ENCODE measurements at places on chromosomes 5 and 9. TPM values are rescaled to one million over a fixed set of nuclear protein-coding genes. Genes with fewer than 3 reads are reported as not detected.

DNA sequence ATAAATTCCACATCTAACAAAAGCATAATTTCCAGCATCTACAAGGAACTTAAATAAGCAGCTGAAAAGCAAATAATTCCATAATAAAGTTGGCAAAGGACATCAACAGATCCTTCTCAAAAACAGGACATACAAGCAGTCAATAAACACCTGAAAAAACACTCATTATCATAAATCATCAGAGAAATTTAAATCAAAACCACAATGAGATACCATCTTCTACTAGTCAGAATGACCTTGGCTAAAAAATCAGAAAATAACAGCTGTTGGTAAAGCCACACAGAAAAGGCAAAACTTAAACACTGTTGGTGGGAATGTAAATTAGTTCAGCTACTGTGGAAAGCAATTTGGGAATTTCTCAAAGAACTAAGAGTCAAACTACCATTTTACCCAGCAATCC is 1371.1 kb upstream of the ACO1 start:
- DNase-seq = no peak

DNA sequence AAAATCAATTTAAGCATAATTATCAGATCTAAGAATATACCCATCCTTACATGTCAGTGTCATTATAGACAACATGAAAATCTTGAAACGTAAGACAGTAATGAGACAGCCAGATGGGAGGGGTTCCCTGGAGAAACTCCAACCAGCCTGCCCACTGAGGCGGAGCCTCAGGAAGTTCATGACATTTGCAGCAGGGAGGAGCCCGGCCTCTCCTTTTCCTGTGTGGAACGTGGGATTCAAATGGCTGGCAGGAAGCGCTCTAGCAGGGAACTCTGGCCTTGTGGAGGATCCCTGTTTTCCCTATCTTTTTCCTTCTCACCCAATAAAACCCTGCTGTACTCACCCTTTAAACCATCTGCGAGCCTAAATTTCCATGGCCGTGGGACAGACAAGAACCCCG is 176.6 kb upstream of the KCNN2 start:
- no peak for DNase-seq

DNA sequence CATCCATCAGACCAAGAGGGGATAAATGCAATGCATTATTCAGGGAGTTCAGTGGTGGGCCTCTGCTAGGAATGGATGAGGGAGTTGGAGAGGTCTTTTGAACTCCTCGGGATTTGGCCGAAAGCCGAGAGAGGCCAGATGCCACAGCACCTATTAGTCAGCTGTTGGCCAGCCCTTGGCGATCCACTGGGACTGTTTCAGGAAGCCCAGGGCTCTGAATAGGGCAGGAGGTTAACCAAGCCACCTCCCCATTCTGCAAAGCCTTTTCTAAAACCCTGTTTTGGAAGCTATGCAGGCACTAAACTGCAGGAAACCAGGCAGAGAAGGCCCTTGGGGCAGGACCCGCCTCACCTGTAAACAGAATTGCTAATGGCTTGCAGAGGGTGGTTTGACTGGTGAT is 37.8 kb downstream of the ASTN2 start:
- no peak for DNase-seq

Gene TCF7
- total RNA-seq = 7.1 TPM

Gene EQTN
- not detected for total RNA-seq

- no peak for DNase-seq
Observed at GRCh38 chr5:31656806-31657205, 17.9 kb downstream of the PDZD2 start.

DNA sequence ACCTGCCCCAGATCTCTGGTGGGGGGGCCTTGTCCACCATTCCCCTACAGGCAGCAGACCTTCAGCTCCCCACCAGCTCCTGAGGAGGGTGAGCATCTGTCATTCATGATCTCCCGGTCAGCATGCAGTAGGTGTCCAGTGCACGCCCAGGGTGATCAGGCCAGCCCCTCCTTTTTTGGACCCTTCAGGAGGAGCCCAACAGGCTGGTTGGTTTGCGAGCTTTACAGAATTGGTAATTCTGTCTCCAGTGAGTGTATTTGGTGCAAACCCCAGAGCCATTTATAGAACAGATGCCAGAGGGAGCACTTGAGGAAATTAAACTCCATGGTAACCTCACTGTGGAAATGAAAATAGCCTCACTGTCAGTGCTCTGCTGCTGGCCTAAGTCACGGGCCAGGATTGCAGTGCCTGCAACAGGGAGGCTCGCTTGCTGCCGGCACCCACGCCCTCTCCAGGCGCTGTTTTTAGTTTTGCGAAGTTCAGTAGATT is 23.4 kb downstream of the WNK2 start:
- no peak for DNase-seq

DNA sequence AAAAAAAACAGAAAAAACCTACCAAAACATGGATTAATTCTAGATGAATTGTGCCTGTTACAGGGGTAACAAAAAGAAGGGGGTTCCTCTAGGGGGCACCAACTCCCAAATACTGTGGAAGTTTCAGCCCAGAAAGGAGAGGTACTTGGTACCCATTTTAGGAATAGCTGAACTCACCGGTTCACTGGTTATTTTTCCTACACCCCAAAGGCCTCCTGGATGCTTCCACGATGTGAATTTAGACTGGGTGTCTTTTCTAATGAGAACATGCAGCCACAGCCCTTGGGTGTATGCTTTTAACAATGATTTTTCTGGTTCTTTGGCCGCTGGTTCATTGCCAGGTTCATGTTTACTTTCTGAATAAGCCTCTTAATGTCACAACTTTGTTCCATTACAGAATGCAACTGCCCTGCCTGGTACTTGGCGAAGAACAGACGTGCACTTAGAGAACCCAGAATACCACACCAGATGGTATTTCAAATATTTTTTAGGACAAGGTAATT is 46.7 kb downstream of the GARNL3 start:
- DNase-seq = peak; percentile 37

DNA sequence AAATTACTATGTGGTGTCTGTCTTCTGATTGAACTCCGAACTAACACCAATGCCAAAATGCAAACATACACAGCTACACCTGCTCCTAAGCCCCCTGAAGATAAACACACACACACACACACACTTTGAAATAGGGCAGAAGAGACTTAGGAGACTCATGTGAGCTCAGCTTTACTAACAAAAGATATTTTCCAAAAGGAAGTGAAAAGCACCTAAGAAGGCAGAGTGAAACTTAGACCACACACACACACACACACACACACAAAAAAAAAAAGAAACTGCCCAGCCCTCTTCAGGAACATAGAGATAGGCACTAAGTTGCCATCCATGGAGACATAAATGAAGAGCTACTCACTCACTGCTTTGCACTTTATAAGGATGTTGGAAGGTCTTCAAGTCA is 45.2 kb upstream of the APC start:
- DNase-seq = no peak

GRCh38 chr5:58855851-58856739 is 273.2 kb downstream of the RAB3C start:
- DNase-seq = no peak

DNA sequence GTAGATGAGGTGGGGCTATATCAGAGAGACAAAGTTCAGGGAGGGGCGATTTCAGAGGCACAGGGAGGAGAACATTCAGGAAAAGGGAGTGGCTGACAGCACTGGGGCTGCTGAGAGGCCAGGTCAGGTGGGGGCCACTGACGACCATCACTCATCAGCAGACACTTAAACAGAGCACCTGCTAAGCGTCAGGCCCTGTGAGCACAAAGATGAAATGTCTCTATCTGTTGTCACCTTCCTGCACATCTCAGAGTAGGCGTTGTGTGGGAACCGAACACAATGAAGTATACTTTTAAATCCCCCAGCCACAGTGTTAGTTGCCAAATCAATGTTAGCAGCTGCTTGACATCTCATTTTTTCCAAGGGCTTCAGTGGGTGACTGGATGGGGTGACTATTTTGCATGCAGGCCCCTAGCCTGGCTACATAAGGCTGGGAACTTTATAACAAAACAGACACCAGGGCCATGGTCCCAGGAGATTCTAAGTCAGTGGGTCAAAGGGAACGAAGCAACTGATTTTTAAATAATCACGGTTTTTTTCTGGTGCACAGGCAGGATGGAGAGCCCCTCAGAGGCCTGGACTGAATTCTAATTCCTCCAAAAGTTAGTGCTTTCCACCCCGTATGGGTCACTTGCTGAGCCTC is 31.1 kb upstream of the ANKRD18A start:
- no peak for DNase-seq

Gene REXO4
- total RNA-seq = 15.2 TPM

Gene CCDC192
- not detected for total RNA-seq

DNA sequence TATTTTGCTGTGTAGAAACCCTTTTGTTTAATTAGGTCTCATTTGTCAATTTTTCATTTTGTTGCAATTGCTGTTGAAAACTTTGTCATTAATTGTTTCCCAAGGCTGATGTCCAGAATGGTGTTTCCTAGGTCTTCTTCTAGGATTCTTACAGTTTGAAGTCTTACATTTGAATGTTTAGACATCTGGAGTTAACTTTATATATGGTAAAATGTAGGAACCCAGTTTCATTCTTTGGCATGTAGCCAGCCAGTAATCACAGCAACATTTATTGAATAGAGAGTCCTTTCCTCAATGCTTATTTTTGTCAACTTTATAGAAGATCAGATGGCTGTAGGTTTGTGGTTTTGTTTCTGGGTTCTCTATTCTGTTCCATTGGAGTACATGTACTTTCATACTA is 1290.8 kb upstream of the CDH9 start:
- no peak for DNase-seq

DNA sequence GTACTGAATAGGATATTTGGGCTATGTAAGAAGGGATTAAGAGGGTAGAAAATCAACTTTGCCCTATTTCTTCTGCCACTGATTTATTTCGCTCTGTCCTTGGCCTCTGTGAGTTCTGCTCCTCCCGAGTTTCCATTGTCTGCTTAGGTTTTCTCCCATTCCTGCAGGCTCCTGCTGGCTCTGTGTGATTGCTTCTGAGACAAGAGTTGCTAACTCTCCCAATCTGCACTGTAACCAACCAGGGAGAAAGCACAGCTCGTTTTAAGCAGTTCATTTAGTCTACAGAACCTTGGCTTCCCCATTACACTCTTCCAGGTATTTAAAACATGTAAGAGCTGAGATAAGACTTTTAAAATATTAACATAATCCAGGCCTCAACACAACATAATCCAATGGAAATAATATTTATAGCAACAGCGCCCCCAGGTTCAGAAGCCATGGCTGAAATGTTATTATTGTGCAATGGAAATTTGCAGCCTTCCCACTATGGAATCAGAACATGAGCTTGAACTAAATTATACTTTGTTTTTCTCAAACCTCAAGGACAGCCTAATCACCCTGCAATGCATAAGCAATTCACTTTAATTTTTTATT is 203.5 kb downstream of the ERCC6L2 start:
- DNase-seq = no peak

DNA sequence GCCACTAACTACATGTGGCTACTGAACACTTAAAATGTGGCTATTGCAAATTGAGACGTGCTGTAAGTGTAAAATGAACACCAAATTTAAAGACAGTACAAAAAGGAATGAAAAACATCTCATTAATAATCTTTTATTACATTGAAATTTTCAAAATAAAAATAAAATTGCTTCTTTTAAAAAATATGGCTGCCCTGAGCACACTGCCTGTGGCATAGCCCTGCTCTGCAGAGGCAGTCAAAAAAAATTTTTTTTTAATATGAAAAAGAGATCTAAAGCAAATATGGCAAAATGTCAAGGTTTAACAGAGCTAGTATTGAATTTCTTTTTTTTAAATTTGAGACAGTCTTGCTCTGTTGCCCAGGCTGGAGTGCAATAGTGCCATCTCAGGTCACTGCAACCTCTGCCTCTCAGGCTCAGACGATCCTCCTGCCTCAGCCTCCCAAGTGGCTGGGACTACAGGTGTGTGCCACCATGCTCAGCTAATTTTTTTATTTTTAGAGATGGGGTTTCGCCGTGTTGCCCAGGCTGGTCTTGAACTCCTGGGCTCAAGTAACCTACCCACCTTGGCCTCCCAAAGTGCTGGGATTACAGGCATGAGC is 25.6 kb downstream of the CARNMT1 start:
- DNase-seq = no peak

DNA sequence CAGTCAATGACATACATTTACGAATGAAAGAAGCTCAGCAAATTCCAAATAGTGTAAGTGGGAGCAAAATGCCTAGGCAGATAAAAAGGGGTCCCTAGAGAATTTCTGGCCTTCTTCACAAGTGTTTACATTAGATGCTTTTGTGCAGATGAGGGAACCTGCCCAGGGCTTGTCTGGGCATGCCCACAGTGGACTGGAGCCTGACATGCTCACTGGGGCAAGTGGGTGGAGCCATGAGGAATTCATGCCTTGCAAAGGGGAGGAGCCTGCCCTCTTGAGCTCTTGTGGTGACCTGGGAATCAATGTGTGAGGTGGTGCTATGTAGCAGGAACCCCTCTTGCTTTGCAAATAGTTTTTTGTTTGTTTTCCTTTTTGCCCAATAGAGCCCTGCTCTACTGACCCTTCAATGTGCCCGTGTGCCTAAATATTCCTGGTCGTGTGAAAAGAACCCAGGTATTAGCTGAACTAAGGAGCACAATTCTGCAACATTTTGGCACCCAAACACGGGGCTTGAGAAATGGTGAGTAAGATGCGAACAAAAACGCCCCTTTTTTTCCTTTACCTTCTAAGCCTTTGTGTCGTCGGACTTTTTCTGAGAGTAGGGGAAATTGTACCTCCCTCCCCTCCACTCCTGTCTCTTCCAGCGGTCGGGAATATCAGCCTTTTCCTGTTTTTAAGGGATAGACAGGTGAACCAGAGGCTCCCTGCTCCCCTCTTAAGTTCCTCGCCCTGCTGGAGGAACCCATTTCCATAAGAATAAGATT is 433.8 kb upstream of the CDH9 start:
- no peak for DNase-seq

Gene PHYHD1
- 4.8 TPM for total RNA-seq

DNA sequence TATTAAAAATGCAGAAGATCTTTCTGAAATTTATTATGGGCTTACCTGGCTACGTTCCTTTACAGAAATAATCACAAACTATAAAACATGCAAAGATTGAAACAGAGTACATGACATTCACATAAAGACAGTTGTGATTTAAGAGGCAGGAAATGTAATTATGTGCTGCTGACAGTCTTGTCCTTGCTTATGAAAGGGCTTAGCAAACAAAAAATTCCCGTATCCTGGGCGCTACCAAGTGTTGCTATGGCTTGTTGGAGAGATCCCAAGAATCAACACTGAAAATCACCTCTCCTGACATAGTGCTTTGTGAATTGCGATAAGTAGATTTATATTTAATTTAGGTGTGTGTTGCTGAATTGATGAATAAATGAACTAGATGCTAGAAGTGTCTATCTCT is 352.5 kb upstream of the C9orf72 start:
- no peak for DNase-seq

GRCh38 chr9:115594557-115594956 is 476.6 kb upstream of the TNC start:
- DNase-seq = no peak

DNA sequence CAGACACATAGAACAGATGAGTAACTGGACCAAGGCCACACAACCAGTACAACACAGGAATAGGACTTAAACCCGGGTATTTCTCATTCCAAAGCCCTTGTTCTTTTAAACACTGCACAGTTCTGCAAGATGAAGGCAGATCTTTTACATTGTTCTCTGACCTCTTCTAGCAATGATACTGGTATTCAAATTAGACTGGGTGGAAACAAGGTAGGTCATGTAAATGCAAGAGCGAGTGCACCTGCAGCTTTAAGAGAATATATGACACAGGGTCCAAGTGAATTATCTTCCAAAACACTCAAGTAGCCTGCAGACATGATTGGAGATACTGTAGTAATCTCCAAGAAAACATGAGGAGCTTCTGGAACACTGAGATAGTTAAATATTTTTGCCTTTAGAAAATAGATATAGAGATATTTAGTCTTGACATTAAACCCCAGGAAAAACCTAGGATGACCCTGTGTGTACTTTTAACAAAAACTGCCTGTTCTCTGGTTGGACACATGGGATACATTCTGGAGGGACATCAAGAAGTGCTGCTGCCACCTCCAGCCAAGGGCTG is 130.6 kb upstream of the EPB41L4A start:
- DNase-seq = no peak

Measured in transverse colon (tissue), 4 donors.